ENCODE measurements at places on chromosomes 5 and 9.
A peak's percentile ranks its signal among the peaks of the same experiment; 100 is the strongest.

- DNase-seq, result no peak
These were observed 60.4 kb downstream of the FOXI1 start for GRCh38 chr5:170166101-170166500.

DNA sequence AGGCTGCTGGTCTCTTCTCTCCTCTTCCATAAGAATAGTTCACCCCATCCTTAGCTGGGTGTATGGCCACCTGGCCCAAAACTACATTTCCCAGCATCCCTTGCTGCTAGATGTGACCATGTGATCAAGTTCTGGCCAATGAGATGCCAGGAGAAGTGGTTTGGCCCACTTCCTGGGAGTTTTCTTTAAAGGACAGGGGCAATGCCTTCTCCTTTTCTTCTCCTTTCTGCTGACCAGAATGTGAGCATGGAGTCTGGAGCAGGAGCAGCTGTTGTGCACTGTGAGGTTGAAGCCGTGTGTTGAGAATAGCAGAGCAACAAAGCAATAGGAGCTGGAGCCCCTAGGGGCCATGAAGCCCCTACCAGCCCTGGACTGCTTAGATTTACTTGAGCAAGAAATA, 36.8 kb downstream of the C9orf50 start:
- DNase-seq, result no peak

DNA sequence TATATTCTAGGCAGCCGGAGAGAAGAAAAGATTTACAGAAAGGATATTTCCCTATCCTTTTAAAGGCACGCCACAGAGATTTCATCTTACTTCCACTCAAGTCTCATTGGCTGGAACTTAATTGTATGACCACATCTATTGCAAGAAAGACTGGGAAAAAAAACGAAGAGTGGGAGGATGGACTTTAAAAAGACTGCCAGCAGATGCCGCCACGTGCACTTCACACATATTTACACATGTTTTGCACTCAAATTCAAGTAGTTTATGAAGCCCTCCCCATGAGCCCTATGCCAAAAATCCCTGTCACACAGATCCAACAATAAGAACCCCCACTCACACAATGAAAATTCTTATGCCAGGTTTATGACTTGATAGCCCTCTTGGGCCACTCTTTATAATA, 138.5 kb upstream of the TYRP1 start:
- no peak for DNase-seq

DNA sequence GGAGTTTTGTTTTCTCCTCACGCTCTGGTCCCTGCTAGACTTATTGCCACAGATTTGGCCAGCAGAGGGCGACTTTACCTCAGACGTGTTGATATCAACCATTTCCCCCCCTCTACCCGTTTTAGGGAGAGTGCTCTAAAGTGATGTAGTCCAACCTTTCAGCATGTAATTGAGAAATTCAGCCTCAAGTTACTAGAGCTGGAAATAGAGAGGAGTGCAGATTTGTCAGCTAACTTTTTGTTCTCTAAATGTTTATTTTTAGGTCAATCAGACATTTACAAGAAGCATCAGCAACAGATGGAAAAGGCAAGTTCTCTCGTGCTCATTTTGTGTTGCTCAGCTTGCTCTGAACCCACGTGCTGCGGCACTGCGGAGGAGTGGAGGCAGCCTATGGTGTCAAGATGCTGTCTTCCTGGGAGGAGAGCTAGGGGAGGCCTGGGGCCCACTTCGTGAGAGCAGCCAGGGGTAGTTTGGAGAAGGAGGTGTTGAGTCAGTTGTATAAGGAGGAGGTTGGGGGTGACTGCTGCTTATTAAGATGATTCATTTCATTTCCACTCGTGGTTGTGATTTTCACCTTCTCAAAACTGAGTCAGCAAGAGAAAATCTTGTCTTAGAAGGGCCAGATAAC, 53.6 kb downstream of the GPR107 start:
- DNase-seq, result no peak

DNA sequence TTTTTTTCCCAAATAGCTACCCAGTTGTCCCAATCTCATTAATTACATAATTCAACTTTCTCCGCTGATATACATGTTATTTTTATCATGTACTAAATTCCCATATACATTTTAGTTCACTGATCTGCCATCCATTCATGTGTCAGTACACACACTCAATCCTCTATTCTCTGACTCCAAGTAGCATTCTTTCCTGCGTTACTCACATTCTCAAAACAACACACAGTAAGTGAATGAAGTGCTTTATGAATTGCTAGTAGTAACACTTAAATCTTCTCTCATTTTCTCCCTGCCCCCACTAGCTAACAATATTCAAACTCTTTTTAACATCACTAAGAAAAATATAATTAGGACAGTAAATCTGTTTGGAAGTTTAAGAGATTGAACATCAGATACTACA, 8.9 kb downstream of the ZNF366 start:
- no peak for DNase-seq

DNA sequence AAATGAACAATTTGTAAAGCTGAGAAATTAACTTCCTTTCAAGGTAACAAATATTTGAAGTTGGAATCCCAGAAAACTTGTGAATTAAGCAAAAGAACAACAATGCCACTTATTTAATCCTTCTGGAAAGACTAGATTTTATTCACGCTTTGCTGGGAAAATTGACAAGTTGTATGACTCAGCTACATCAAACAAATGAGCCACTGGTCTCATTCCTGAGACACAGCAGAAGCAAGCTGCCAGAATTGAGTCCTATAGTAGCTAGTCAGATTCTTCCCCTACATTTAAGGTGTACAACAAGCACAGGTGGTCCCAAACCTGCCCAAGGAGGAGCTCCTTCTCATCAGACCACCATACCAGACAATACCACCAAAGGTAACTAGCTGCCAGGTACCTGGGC, 280.7 kb downstream of the SPOCK1 start:
- DNase-seq, result no peak

GRCh38 chr5:76532052-76532451, 91.2 kb downstream of the F2RL2 start:
- no peak for DNase-seq

- DNase-seq, result no peak
These were observed 40.4 kb upstream of the SYNPO start for GRCh38 chr5:150599917-150600511.

GRCh38 chr5:170579601-170580000, 75.8 kb downstream of the KCNIP1 start:
- no peak for DNase-seq

GRCh38 chr9:80602291-80602690, 1030.5 kb downstream of the TLE4 start:
- DNase-seq, result no peak

- no peak for DNase-seq
These were observed 4.0 kb downstream of the TUT7 start for GRCh38 chr9:86350006-86350760.

GRCh38 chr9:104851546-104851920, 76.4 kb downstream of the ABCA1 start:
- no peak for DNase-seq

DNA sequence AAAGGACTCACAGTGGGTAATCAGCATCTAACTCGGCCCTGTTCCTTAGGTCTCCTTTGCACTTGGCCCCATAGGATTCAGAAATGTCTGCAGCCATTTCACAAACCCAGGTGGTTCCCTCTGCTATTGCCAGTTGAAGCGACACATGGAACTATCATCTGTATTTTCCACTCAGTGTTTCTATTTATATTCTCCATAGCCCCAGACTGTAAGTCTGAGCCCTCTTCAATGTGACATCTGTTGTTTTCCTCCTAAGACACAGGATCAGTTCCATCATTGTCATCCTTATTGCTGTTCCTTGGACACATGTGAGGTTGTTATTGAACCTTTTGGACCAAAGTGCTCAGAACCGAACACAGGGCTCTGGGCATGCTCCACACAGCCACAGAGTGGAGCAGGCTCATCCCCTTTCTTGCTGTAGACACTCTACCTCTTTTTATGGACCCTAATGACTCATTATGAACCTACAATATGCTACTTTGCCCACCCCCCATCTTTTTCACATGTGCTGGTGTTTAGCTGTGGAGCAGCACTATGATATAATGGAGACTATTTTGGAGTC, 36.4 kb downstream of the GARNL3 start:
- no peak for DNase-seq

GRCh38 chr9:100322954-100323536, 29.7 kb downstream of the TEX10 start:
- DNase-seq, result no peak

GRCh38 chr5:30100148-30100713, 1093.3 kb upstream of the CDH6 start:
- no peak for DNase-seq

GRCh38 chr9:130962418-130963316, 23.6 kb upstream of the FIBCD1 start:
- DNase-seq, result peak; percentile 83

DNA sequence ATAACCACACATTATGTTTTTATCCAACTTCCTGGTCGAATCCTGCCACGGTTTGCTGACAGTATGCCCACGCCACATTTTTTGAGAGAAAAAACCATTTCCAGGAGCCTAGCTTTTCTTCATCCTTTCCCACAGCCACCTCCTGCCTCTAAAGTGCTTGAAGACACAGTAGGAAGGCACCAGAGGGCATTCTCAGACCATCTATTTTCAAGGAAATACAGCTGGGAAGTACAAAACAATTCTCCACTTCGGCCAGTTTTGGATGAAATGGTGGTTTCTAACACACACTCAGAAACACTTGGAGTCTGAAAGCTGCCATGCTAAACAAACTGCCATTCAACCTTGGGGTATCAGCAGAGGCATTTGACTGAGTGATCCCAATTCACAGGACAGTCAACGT, 86.3 kb upstream of the RPS23 start:
- DNase-seq, result peak; percentile 34

GRCh38 chr5:66345281-66345680, 201.2 kb downstream of the SREK1 start:
- DNase-seq, result no peak

- no peak for DNase-seq
These were observed 11.0 kb upstream of the RNU6ATAC start for GRCh38 chr9:134175291-134175807.

- no peak for DNase-seq
These were observed 697.5 kb downstream of the SEMA5A start for GRCh38 chr5:8848366-8848765.

GRCh38 chr5:68770551-68770950, 323.3 kb upstream of the SLC30A5 start:
- DNase-seq, result no peak

DNA sequence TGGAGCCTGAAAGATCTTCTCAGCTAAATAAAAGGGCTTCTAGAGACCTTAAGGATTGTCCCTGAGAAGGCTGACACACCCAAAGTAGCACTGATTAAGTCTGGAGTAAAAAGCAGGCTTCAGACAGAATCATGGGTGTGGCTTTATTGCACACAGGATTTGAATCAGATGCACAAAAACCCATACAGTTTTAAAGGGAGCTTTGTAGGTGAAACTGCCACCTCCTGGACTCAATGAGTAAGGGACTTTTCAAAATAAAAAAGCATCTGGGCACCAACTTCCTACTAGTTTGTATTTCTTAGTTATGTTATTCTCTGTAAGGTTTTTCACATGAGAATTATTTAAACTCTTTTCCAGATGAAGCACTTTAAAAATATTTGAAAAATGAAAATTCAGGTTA, 129.4 kb downstream of the EDIL3 start:
- no peak for DNase-seq

DNA sequence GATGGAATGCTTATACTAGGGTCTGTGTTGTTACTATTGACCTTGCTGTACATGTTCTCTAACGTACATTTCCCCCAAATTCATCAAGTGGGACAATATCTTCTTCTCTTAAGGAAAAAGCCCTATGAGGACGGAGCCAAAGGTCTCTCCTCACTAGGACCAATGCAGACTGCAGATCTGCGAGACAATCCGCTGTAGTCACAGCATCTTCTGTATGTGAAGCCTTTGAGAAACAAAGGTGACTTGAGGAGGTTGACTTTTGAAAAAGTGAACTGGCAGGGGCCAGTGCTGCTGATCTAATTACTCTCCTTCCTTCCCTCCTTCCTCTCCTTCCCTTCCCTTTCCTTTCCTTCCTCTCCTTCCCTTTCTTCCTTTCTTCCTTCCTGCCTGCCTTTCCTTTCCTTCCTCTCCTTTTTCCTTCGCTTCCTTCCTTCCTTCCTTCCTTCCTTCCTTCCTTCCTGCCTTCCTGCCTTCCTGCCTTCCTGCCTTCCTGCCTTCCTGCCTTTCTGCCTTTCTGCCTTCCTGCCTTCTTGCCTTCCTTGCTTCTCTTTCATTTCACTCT, 71.1 kb upstream of the BASP1 start:
- no peak for DNase-seq

DNA sequence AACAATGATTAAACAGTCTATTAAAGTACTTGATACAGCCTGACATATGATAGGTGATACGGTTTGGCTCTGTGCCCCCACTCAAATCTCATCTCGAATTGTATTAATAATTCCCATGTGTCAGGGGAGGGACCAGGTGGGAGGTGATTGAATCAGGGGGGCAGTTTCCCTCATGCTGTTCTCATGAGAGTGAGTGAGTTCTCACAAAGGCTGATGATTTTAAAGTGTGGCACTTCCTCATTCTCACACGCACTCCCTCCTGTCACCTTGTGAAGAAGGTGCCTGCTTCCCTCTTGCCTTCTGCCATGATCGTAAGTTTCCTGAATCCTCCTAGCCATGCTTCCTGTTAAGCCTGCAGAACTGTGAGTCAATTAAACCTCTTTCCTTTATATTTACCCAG, 40.1 kb upstream of the TARS1 start:
- DNase-seq, result no peak

Data from AG04449 (cell line).